B cell (primary cell): ENCODE measurements at places on chromosomes 5 and 9.

- peak; percentile 38 for DNase-seq
Measured at GRCh38 chr5:174951151-174951780, 226.9 kb downstream of the MSX2 start.

DNA sequence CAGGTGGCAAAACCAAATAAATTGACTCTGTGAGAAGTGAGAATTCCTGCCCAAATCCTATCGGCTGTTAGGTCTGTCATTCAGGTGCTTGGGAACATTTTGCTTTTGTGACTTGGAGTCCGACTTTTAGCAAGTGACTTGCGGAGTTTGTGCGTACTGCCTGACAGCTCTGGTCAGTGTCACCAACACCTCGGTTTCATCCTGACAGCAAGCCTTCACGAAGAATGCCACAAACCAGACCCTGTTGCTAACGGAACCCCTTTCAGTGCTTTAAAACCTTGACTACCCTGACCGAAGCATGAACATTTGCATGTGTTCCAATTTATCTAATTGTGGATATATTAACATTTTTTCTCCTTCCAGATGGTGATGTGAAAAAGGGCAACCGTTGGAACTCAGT lies 26.5 kb downstream of the LIX1 start:
- DNase-seq: no peak

GRCh38 chr5:7616897-7617296 lies 221.0 kb downstream of the ADCY2 start:
- DNase-seq: no peak

- DNase-seq: no peak
Measured at GRCh38 chr9:137731216-137731946, 112.6 kb downstream of the EHMT1 start.

DNA sequence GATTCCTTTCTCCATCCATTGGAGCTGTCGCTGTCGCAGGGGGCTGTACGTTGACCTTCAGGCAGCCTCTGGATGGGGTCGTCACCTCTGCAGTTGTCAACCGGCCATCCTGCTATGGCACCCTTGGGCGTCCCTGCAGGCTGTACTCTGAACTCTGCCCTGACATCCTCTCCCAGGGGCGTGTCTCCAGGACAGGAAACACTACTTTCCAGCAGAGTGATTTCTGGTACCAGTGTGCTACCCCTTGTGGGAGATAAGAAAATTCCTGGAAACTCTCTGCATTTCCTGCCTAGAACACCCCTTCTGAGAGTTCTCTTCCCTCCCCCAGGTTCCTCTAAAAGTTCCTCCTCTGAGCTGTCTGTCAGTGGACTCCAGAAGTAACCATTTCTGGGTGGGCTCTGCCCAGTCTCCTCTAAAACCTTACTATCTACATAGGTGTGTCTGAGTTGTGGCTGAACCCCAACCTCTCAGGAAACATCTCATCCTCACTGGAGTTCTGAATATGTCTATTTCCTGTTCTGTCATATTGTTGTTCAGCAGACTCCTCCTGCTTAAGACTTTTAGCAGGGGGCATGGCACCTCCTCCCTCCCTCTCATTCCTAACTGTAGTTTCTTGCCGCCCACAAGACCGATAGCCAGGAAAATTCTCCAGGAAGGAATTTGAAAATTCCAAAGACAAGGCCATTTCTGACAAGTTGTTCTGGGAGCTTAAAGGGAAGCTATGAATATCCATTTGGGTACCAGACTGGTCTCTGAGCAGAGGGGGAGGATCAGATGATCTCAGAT lies 145.3 kb upstream of the RASEF start:
- DNase-seq: no peak

- DNase-seq: peak; percentile 75
Measured at GRCh38 chr5:160506006-160507004, 84.7 kb downstream of the PTTG1 start.

DNA sequence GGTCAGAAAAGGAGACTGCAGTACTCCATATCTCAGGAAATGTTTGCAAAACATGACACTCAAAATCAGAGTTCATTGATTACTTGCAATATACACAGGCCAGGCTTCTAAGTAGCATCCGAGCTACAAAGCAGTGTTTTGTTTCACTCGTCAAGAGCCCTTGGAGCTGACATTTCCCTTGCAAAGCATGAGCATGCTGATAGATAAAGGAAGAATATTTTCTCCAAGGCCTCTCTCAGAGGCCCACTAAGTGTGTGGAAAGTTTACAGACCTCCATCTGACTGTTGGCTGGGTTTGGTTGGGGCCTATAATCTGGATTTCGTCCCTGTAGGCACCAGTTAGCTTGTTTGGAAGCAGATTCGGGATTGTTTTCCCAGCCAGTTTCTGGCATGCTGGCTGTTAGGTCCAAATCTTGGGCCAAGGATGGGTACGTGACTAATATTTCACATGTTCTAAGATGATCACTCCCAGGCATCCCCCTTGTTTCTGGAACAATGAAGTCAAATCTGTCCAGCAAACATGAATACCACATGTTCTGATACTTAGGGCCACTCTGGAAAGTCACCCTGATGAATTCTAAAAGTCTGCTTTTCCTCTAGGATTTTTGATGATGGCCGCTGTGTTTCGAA lies 161.3 kb downstream of the RFK start:
- DNase-seq: no peak

GRCh38 chr5:104412649-104413240 lies 850.2 kb upstream of the NUDT12 start:
- no peak for DNase-seq
